ENCODE measurements at places on chromosomes 4 and X.

GRCh38 chr4:188975271-188975670 lies 836.0 kb downstream of the TRIML1 start:
- DNase-seq: no peak

DNA sequence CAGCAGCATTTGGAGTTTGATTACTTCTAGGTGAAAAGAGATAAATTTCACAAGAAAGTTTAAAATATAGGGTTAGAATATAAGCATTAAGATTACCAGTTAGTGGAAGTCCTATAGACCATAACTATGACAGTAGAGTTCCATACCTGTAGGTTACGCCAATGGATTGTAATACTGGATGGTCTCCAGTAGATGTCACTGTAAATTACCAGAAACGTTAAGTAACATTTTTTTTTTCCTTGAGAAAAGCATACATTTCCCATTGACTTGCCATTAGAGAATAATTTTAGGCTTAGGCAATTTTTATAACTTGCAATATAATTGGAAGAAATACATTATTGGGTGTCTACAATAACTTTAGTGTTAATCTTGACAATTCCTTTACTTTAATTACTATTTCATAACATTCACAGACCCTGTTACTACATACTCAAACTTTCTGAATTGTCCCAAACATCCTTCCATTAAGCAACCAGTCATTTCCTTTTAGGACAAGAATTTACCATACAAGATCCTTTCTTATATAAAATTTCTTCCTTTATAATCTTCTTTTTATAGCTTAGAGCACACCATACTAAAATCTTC lies 304.1 kb upstream of the TECRL start:
- no peak for DNase-seq

DNA sequence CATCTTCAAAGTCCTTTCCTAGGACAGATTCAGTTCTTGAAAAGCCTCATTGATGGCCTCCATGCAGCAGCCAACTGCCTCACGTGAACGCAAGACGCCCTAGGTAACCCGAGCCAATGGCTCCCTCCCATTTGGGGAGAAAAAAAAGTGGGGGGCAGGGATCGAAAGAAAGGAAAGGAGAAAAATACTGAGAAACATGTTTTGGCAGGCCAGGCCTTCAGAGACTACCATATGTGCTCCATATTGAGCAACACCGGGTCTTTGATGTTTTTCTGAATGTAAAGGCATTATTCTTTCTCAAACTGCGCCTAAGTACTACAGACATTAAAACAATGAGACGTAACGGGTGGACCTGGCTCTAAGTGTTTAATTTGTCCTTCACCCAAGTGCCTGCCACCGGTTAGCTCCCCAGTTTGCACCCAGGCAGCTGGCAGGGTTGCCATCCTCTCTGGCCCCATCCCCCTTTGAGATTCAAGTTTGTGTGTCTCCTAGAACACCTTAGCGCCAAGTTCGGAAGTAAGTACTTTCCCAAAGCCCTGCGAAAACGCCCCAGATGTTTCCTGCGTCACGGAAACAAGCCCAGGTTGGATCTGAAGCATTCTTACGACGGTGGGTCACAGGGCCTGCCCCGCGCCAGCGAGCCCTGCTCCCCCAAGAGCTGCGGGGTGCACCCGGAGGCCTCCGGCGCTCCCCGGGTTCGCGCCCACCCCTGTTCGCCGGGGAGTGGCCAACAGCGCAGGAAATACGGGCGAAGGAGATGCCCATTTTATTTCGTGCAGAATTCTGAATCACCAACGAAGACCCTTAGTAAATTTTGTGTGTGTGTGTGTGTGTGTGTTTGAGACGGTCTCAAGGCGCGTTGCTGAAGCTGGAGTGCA lies 30.1 kb downstream of the HAND2 start:
- no peak for DNase-seq

GRCh38 chr4:181756451-181757095 lies 486.6 kb upstream of the TENM3 start:
- DNase-seq: no peak

DNA sequence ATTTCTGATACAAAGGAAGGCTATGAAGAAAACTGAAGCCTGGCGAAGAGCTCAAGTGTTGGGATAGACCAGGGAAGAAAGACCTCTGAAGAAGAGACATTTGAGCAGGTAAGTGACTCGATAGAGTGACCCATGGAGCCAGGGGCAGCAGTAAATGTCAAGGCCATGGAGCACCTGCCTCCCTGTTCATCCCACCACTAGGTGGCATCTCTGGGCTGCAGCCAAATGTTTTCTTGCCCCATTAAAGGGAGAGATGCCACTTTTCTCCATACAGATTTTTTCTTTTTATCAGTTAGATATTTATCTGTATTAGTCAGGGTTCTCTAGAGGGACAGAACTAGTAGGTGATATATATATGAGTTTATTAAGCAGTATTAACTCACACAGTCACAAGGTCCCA lies 4.9 kb upstream of the ZNF81 start:
- DNase-seq: peak; percentile 67

- no peak for DNase-seq
These were observed 12.4 kb downstream of the PSAPL1 start for GRCh38 chr4:7422151-7422897.

GRCh38 chr4:38237139-38237538 lies 276.9 kb downstream of the PTTG2 start:
- DNase-seq: no peak

DNA sequence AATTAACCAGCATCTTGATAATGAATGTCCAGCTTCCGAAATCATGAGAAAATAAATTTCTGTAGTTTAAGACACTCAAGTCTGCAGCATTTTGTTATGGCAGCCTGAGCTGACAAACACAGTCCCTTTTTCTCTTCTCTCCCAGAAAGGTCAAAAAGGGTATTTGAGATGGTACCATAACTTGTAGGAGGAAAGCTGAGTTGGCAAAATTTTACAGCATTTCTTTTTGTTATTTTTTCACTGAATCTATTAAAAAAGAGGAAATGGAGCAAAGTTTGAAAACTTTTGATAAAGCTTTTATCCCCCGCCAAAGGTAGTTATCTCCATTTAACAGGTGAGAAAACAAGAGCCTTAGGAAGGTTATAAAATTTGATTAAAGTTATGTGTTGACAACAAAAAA lies 367.6 kb upstream of the TECRL start:
- DNase-seq: no peak

- no peak for DNase-seq
These were observed 121.5 kb downstream of the ANK2 start for GRCh38 chr4:113170805-113171468.

DNA sequence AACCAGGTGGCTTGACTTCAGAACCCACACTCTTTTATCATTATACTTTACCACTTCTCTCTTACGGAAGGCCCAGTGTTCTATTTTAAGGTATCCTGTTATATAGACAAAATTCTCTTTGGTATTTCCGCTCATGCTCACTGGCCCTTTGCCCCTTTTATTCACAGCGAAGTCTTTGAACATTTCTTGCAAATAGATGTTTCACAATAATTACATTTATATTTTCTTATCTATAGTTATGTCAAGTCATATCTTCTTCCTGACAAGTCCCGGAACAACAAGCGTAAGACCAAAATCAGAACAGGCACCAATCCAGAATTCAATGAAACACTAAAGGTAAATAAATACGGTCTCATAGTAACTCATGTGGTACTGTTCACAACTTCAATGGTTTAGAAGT lies 102.0 kb downstream of the SYTL5 start:
- no peak for DNase-seq

DNA sequence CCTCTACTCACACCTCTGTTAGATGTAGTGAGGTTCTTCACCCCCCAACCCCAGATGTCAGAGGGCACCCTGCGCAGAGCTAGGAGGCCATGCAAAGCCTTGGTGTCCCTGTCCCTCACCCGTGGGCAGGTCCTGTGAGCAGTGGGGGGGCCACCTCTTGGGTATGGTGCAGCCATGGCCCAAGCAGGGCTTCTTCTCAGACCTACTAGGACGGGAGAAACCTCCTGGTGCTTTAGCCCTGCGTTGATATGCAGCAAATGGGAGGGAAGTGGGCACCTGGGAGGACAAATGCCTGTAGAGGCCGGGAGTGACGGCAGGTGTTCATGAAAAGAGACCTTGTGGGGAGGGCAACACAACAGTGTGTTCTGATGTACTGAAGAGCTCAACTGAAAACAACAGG lies 38.5 kb upstream of the MSANTD1 start:
- no peak for DNase-seq

- DNase-seq: no peak
These were observed 116.4 kb downstream of the PPA2 start for GRCh38 chr4:105357258-105357980.

DNA sequence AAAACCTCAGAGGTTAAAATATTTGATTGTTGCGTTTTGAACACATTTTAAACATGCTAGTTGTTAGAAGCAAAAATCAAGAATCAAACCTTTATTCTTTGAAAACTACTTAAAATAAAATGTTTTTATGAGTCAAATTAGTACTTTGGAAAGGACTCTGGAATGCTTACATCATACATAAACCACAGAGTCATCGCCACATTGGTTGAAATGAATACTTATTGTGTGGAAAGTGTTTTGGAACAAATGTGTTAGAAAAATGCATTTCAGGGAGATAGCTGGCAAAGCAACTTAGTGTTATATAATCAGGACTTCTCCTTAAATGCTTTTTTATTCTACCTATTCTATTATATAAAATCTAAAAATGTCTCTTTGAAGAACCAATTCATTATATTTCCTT lies 49.4 kb upstream of the CAMK2D start:
- no peak for DNase-seq

DNA sequence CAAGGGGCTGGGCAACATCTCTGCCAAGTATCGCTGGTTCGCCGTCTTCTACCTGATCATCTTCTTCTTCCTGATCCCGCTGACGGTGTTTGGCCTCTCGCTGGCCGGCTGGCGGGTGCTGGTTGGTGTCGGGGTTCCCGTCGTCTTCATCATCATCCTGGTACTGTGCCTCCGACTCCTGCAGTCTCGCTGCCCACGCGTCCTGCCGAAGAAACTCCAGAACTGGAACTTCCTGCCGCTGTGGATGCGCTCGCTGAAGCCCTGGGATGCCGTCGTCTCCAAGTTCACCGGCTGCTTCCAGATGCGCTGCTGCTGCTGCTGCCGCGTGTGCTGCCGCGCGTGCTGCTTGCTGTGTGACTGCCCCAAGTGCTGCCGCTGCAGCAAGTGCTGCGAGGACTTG lies 20.6 kb downstream of the SLC34A2 start:
- no peak for DNase-seq

DNA sequence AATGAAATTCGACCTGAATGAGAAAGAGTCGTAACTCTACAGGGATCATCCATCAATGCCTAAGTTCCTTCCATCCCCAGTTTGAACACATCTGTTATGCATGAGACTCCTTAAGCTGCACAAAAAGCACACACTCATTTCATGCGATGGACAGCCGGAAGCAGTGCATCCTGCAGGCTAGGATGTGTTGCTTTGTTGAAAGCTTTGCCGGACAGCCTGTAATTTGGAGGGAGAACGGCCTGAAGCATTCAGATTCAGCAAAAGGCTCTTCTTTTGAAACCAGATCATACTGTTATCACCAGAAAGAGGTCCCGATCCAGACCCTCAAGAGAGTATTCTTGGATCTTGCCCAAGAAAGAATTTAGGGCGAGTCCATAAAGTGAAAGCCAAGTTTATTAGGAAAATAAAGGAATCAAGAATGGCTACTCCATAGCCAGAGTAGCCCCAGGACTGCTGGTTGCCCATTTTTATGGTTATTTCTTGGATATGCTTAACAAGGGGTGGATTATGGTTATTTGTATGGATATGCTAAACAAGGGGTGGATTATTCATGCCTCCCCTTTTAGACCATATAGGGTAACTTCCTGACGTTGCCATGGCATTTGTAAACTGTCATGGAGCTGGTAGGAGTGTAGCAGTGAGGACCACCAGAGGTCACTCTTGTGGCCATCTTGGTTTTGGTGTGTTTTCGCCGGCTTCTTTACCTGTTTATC lies 48.1 kb upstream of the DHRSX start:
- no peak for DNase-seq

DNA sequence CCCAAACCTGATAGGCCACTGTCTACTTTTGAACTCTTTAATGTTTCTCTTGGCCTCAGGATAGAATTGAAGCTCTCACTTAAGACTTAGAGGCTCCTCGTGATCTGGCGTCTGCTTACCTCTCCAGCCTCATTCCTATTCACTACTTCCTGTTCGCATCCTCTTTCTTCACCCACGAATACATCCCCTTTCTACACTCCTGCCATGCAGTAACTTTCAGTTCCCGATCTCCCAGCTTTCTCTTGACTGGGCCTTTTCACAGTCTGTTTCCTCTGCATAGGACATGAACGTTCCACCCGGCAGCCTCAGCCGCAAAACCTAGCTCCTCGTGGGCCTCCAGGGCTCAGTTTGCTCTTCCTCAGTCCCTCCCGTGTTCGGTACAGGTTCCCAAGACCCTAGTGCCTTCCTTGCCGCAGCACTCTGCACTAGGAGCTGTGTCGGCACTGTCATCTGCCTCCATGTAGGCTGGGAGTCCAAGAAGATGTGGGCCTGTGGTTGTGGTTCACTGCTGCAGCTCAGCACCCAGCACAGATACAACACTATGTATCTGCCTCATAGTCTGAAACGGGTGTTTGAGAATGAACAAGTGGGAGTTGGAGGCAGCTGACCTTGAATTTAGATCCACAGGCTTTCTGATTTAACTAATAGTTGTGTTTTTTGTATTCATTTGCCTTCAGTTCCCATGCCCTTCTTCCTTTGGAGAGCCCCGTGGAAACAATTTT lies 15.8 kb downstream of the RPL39 start:
- DNase-seq: no peak

DNA sequence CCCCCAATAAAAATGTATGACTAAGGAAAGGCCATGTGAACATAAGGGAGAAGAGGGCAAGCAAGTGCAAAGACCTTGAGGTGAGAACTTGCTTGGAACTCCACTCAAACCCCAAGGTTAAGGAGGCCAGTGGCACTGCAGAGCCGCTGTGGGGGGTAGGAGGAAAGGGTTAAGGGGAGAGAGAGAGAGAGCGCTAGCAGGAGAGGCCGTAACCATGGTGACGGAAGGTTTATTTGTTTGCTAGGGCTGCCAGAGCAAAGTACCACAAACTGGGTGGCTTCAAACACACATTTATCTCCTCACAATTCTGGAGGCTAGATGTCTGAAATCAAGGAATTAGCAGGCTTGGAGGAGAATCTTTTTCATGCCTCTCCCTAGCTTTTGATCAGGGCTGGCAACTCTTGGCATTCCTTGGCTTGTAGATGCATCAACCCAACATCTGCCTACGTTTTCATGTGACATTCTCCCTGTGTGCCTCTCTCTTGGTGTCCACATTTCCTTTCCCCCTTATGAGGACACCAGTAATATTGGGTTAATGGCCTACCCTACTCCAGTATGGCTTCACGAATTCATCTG lies 35.2 kb downstream of the SMIM20 start:
- no peak for DNase-seq

- DNase-seq: no peak
These were observed 491 bp downstream of the ARHGEF6 start for GRCh38 chrX:136780241-136780640.

DNA sequence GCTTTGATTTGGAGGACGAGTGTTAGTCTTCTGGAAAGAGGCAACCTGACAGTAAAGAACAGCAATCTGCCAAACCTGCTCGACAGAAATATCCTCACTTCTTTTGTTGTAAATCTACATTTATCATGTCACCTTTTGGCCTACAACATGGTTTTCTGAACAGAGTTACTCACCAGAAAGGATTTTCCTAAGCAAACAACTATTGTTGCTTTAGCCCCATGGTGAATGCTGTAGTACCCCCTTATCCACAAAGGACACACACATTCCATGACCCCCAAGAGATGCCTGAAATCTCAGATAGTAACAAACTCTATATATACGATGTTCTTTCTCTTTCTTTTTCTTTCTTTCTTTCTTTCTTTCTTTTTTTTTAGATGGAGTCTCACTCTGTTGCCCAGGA lies 42.7 kb downstream of the TMEM150C start:
- DNase-seq: no peak

GRCh38 chr4:168847771-168848502 lies 162.1 kb downstream of the CBR4 start:
- DNase-seq: no peak

- no peak for DNase-seq
These were observed 22.5 kb downstream of the PPA2 start for GRCh38 chr4:105451346-105451745.

Data from CD4-positive, alpha-beta T cell treated with Interleukin-10 for 1 hour (primary cell).